Colonic mucosa (tissue), 4 donors: ENCODE measurements at places on chromosomes 1 and 21. TPM values are rescaled to one million over a fixed set of nuclear protein-coding genes. Genes with fewer than 3 reads are reported as not detected.

DNA sequence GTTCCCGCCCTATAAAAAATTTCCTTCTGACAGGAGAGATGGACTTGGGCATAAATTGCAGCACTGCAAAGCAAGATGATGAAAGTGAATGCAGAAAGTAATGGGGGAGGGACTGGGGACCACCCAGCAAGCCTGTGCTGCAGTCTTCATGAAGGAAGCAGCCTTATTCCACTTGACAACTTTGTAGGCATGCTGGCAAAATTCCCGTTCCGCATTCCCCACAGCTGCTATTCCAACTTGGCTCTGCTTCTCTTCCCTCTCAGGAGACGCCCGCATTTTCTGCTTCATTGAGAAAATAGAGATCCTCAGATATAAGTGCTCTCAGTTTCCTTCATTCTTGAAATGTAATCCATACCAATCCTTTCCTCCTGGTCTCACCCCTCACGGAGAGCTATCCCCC lies 2.4 kb downstream of the HMGB4 start:
- DNase-seq: no peak

DNA sequence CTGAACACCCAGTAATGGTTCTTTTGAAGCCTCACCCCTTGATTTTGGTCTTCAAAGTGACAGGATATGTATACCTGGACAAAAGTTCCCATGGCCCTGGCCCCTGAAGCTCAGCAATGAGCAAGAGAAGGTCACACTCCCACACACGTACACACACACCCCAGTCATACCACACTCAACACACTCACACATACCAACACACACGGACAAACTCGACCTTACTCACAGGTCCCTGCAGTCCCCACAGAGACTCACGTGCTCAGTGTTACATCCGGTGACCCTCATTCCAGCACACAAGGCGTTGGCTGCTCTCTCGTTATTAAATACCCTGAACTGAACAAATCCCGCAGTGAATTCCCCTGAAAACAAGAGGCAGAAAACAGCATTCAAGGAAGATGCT lies 5.9 kb downstream of the ITLN1 start:
- no peak for DNase-seq

- no peak for DNase-seq
Measured at GRCh38 chr1:21871943-21872342, 59.9 kb downstream of the LDLRAD2 start.

DNA sequence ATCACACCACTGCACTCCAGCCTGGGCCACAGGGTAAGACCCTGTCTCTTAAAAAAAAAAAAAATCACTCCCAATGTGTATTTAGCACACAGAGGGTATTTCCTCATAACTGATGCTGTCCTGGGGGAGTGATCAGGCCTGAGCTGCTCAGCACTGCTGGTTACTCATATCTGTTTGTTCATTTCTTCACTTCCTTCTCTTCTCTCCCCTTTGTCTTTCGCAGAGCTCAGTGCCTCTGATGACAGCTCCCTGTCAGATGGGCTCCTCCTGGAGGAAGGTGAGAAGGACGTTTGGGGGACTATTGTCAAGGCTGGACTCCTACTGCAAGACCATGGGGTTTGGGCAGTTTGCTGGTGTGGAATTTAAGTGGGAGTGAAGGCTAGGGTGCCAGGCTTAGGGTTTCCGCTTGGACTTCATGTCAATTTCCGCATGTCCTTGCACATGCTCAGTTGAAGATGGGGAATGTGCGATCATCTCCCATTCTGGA lies 13.0 kb downstream of the INAVA start:
- no peak for DNase-seq

- no peak for DNase-seq
Measured at GRCh38 chr1:42844592-42845140, 1.7 kb upstream of the ZNF691 start.

DNA sequence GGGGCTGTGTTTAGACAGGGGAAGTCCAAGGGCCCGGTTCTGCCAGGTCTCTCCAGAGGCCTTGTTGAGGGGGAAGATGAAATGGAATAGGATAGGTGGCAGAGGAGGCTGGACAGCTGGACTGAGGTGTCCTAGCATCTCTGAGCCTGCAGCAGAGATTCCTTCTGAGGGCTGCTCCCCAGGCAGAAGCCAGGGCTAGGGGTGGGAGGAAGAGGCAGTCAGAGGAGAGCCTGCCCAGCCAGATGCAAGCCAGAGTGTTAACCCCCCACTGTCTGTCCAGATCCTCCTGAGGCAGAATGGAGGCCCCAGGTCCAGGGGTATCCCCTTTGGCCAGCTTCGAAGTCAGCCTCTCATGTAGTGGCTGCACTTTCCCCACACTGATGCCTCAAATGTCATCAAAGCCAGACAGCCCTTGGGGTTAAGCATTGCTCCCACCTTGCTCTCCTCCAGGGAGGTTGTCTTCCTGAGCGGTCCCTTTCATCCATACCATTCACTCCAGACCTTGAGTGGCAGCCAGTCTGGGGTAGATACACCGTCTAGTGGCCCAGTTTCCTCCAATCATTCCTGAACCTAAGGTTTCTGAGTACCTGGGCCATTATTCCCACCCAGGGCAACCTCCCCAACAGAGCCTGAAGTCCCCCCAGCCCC lies 1.7 kb downstream of the CSF1 start:
- no peak for DNase-seq

S100A1 gene
- 0.69 TPM for total RNA-seq

TTC22 gene
- total RNA-seq: 52.4 TPM
